ENCODE measurements at places on chromosomes 7 and 10.

DNA sequence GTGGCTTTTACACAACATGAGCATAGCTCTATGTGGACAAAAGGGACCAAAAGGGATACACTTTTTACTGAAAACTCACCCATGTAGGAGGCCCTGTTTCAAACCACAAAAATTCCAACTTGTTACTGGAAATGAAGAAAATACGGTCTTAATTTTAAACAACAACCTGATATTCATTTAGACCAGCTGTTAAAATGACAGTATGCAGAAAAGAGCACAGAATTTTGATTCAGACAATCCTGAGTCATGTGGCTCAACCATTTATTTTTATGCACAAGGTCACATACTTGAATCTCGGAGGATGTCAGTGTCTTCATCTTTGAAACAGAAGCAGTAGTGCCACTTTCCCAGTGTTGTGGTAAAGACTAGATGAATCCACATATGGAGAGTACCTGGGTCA is 426.5 kb upstream of the NFE2L3 start:
- no peak for DNase-seq

GRCh38 chr7:16554518-16555236 is 28.1 kb downstream of the LRRC72 start:
- no peak for DNase-seq

DNA sequence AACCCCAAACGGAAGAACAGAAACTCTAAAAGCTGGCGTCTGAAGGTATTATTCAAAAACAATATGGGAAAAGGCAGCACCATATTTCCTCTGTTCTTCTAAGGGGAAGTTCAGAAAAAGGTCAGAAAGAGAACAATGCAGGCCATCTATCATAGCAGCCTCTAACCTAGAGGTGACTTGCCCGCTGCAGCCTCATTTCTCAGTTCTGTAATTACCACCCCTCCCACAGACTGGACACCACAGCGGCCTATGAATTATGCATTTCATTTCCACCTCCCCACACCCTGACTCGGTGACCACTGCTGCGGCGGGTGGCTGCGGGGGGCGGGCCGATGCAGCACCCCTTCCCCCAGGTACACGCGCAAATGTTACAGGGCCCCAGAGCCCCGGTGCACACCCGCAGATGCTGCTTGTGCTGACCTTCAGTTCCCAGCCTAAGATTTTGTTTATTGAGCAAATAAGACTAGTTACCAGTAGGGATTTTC is 125.5 kb downstream of the CLEC2L start:
- no peak for DNase-seq

GRCh38 chr10:59682986-59683937 is 26.4 kb downstream of the SLC16A9 start:
- DNase-seq, result no peak

- DNase-seq, result peak; percentile 17
These were observed 41.7 kb upstream of the OPALIN start for GRCh38 chr10:96400465-96400864.

DNA sequence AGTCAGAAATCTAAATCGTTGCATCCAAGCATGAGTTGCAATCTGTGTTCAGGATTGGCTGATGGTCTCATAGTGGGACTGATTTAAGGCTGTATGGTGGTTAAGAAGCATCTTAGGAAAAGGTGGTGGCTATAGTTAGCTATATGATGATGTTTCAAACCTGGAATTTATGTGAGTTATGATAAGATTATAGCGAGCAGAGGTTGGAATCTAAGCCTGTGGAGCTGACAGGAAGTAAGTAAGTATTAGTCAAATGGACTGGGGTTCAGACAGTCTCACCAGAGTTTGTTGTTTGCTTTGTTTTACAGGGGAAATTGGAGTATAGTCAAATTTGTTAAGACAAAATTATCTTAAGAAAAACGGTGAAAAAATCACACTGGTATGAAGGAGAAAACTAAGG is 56.7 kb downstream of the ANKRD7 start:
- no peak for DNase-seq

GRCh38 chr10:74008212-74008731 is 10.4 kb downstream of the VCL start:
- DNase-seq, result peak; percentile 88

DNA sequence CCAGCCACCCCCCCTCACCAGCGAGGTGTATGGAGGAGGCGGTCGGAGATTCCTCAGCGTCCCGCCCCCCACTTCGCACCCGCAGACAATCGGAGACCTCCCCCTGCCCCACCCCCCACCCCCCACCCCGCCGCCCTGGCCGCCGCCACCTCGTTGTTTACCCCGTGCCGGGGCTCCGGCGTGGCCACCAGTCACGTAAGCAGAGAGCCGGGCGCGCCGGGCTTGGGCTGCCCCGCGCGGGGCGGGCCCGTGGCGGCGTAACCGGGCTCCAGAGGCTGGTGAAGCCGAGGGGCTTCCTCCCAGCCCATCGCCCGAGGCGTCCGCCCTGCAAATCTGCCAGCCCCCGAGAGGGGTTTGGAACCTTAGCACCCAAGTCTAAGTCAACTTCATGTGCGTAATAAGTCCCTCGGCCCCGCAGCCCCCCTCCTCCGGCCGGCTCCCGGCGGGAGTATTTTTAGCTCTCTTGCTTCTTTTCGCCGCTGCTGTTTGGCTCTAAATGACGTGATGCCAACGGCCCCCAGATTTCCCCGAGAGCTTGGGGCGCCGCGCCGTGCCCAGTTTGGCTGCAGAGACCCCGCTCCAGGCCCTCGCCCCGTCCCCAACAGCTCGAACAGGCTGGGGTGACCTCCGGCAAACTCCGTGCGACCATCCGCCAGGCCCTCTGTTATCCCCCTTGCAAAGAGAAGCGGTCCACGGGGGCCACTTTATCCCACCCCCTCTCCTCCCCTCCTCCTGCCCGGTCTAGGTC is 2.7 kb downstream of the MXI1 start:
- peak; percentile 60 for DNase-seq

GRCh38 chr7:25288556-25289307 is 60.4 kb upstream of the NPVF start:
- no peak for DNase-seq

DNA sequence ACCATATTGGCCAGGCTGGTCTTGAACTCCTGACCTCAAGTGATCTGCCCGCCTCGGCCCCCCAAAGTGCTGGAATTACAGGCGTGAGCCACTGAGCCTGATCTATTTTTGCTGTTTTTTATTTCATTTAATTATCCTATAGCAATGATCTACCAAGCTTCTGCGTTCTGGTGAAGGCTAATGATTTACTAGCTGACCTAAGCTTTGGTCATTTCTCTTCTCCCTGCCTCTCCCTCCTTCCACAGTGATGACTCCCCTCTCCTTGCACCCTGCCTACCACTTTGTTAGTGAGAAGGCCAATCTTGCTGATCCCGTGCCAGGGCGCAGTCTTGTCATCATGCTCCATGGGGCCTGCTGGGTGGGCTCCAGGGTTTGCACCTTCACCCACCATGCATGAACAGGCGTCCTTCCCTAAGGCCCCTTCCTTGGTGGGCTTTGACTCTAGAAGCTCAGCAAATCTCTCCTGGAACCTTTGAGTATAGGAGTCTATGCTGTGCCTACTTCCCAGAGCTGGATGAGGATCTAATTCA is 11.9 kb upstream of the ZCCHC24 start:
- no peak for DNase-seq

- no peak for DNase-seq
These were observed 85.5 kb upstream of the ABI1 start for GRCh38 chr10:26946102-26946811.

- DNase-seq, result peak; percentile 68
These were observed 83.8 kb upstream of the GPR26 start for GRCh38 chr10:123582084-123582989.

GRCh38 chr10:132199854-132200311 is 13.1 kb downstream of the DPYSL4 start:
- DNase-seq, result no peak

- DNase-seq, result no peak
These were observed 21.4 kb downstream of the PRSS2 start for GRCh38 chr7:142792129-142792528.

DNA sequence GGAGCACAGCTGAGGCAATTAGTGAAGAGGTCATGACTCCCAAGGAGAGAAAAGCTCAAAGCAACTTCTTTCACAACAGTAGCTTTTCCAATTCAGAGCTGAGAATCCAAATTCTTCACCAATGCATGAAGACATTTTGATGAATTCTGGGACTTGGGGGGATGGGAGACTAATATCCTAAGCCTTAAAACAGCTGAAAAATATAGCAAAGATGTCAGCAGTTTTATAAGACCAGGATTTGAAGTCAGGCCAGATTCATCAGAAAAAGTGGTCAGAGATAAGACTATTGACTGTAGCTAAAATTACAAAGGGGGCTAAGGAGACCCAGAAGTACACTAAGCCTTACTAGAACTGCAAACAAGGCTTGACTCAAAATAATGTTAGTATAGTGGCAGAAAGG is 51.6 kb downstream of the GPR141 start:
- DNase-seq, result no peak

GRCh38 chr10:50512743-50513416 is 110.9 kb downstream of the SGMS1 start:
- DNase-seq, result no peak

DNA sequence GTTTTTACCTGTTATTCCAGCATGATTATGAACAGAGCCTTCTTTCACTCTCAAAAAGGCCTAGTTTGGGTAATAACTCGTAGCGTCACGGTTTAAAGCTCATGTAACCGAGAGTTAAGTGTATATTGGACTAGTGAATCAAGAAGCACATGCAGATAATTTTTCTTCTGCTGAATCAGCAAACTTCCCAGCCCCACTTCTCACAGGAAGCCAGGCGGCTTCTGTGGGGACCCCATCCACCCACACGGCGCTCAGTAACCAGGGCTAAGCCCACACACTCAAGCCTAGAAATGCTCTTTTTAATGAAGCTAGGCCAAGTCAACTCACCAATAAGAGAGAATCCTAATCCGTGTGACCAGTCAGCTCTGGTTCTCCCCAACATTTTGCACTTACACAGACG is 191.2 kb upstream of the MGMT start:
- no peak for DNase-seq

- DNase-seq, result peak; percentile 97
These were observed 26.7 kb upstream of the DNAJB6 start for GRCh38 chr7:157309988-157310668.

DNA sequence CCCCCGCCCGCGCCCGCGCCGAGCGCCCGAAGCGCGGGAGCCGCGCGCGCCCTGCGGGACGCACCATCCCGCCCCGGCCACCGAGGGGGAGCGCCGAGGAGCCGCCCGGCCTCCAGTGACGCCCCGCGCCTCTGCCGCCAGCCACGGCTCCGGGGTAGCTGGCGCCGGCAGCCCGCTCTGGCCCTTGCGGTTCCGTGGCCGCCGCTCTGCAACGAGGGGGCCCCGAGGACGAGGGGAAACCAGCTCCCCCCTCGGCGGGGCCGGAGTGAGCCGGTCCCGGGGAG is at the start of gene PAXIP1:
TSS of gene PAXIP1 (minus strand) at position 33 of the 284 bp plus-strand sequence. CDS start 195 bp downstream, outside the sequence.
- peak; percentile 37 for DNase-seq

- DNase-seq, result no peak
These were observed 135.7 kb downstream of the AVL9 start for GRCh38 chr7:32631021-32631420.

GRCh38 chr7:158500651-158501052 is 87.0 kb downstream of the PTPRN2 start:
- no peak for DNase-seq

GRCh38 chr7:150511048-150511447 is 3.6 kb upstream of the GIMAP7 start:
- no peak for DNase-seq

DNA sequence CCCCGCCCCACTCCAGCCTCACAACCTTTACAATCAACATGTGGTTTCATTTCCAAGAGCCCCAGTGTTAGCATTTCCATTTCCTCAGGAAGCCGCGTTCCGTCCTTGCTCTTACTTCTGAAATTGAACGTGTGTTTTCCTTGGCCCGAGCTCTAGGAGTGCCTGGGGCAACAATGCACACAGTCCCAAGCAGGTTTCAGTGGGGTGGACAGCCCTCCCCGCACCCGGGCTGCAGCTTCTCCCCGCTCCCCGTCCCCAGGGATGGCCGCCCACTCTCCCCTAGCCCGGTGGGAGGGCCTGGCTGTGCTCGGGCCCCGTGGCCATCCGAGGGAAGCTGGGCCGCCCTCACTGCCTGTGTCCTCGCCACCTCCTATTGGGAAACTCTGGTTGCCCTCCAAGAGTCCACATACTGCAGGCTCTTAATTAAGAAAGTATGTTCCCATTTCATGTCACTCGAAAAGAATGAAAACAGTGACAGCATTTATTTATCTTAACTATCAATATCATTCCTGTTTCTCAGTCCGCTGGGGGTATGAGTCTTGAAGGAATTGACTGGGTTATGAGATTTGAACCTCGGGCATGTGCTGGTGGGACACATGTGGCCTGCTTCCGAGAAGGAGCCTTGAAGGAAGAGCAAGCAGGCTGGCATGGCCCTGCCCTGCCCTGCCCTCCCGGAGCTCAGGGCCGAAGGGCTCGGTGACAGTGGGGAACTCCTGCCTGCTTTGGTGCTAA is 163.8 kb downstream of the GRK5 start:
- DNase-seq, result peak; percentile 97

- no peak for DNase-seq
These were observed 77.8 kb downstream of the TCF7L2 start for GRCh38 chr10:113027574-113028455.

GRCh38 chr10:24920907-24921881 is 31.2 kb downstream of the PRTFDC1 start:
- DNase-seq, result peak; percentile 94

DNA sequence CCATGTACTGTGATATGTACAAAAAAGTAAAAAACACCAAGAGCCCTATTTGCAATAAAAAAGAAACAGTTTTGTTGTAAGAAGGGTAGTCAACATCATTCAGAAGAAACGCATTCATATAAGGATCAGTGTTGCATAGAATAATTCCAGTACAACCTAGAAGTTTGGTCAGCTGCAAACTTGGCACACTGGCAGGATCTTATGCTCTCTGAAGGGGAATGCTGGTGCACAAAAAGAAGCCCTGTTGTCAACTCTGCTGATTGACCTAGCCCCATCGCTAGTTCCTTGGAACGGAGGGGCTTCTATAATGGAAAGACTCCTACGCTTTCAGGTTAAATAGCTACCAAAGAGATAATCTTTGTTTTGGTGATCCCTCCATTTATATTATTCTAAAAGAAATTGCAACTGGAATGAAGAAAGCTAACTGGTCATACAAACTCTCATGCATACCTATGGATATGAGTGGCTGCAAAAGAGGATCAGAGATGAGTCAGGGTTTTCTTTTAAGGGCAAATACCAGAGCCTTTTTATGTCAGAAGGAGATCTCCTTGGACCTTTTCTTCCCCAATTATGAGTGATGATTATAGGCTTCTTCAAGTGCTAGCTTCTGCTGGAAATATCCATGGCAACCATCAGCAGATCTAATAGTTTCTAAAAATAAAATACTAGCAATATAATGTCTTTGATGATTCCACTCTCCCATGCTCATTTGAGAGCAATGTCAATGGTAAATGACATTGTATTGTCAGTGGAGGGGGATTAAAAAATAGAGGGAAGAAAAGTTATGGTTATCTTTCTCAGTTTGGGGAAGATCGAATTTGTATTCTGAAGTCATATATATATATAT is 312.4 kb upstream of the CACNA2D1 start:
- DNase-seq, result peak; percentile 57

- peak; percentile 23 for DNase-seq
These were observed 119.9 kb downstream of the TFEC start for GRCh38 chr7:115910541-115911164.

DNA sequence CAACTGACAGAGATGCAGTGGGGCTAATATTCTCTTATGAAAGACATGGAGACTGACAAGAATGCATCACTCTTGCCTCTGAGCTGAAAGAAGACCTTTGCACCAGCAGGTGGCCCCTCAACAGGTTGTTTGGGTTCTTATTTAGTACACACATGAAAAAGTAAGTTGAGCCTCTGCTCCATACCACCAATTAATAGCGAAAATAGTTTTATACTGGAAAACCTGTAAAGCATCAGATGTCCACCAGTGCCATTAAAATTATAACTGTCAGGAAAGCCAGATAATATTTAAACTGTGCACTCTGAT is 26.3 kb upstream of the FAM13C start:
- no peak for DNase-seq

Data from AG10803 (cell line).